Effector memory CD4-positive, alpha-beta T cell (primary cell): ENCODE measurements at places on chromosomes 3 and 15.

DNA sequence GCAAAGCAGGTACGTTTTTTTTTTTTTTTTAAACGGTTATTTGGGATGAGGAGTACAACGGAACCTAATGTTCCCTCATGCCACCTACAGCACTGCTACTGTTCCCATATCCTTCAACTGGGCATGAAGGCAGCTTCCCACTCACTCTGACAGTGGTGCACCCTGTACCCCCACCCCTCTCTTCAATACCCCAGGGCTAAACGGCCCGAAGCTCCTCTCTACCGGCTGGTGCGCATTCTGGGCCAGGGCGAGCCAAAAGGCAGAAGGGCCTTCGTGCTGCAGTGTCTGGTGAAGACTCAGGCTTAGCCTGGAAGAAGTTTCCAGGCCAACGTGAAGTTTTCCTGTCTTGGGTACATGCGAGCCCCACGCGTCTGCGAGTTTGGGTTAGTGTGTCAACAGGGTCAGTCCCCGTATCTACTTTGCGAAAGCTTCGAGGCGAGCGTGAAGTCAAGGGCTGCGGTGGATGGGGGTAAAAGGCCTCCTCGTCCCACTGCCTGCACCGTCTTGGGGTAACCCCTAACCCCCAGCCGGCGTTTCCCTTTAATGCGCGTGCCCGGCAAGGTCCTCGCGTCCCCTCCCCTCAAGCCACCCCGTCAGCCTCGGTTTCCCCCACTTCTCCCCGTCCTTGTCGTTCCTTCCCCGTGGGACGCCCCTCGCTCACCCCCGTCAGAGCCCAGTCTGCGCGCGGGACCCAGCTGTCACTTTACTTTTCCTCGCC lies 765 bp upstream of the UBE2E2 start:
- DNase-seq, result no peak

GRCh38 chr15:84834229-84834955 lies 17.2 kb downstream of the ALPK3 start:
- DNase-seq, result no peak

DNA sequence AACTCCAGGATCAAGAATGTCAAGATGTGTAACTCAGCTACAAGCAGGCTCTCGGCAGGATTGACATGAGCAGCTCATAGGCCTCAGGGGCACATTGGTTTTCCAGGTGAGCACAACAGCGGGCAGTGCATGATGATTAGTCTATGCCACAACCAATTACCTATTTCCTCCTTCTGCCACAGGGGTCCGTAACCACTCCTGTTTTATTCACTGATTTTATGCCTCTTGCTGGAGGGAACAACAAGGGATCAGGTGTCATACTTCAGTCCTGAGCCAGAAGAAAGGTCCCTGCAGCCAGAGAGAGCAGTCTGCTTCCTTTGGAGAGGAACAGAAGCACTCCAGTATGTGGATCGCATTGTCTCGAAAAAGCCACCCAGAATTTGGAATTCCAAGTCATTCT lies 35.1 kb upstream of the PTPRG start:
- DNase-seq, result no peak

DNA sequence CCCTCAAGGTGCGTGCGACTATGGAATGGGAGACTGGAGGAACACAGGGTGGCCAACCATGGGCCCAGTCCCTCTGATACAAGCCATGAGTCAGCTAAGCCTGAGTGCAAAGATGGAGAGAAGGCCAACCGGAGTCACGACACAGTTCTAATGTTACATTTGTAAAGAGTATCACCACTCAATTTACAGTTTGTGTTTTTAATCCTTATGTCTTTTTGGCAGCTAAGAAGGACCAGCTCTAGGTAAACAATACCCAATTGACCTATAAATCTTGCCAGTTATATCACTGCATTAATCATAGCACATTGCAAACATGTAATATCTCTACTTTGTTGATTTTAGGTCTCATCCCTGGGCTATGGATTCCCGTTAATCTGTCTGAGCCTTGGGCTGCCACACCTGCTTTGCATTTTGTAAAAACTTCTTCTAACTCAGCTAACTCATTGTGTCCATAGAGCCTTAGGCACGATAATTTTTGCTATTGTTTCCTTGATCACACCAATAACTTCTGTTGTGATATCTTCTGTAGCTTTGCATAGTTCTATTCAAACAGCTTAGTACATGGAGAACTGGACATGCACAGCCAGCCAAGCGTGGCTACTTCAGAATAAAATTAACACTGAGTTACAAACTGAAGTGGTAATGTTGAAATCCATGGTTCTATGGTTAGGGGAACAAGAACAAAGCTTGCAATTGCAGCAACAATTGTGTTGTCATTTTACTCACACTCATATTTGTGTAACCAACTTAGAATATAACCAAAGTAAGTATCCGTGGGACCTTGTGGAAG lies 50.3 kb downstream of the LSM3 start:
- DNase-seq, result no peak

DNA sequence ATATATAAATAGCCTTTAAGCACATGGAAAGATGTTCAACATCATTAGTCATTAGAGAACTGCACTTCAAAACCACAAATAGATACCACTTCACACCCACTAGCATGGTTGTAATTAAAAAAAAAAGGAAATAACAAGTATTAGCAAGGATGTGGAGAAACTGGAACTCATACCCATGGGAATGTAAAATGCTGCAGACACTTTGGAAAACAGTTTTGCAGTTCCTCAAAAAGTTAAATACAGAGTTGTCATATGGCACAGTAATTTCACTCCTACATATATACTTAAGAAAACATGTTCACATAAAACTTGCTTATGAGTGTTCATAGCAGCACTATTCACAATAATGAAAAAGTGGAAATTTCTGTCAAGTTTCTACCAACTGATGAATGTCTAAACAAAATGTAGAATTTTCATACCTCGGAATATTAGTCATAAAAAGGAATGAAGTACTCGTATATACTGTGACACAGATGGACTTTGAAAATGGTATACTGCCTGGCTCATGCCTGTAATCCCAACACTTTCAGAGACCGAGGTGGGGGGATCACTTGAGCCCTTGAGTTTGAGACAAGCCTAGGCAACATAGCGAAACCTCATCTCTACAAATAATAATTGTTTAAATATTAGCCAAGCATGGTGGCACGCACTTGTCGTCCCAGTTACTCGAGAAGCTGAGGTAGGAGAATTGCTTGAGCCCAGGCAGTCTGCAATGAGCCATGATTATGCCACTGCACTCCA lies 28.1 kb downstream of the BCL2A1 start:
- no peak for DNase-seq

DNA sequence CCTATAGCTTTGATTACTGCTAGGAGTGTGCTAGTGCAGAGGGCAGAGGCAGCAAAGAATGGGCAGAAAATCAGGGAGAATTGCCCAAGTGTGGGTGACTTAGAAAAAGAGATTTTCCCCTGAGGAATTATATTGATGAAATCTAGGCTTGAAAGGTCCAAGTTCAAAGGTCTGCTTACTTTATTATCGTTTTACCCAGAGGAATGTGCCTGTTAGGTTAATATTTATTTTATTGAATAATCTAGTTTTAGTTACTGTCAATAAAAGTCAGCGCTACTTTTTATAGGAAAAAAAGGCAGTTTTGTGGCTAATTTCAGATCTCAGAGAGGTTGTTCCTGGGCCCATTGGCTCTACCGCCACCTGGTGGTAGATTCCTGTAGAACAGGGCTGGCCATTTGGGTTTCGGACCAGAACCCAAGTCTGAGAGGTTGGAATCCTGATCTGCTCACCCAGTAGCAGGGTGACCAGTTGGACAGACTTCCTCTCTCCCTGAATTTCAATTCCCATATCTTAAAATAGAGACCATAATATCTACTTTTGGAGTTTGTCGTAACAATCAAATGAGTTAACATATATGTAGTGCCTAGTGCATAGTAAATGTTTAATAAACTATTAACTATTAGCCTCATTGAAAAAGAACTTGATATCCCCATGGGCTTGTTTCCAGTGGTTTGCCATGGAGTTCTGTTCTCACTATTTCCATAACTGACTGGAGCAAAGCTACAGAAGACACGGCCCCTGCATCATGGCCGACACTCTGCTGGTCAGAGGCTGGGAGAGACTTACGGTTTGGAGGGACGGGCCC lies 62.7 kb upstream of the ZNF148 start:
- peak; percentile 43 for DNase-seq

- no peak for DNase-seq
These were observed 89.9 kb upstream of the PRR23E start for GRCh38 chr3:127103080-127103479.

DNA sequence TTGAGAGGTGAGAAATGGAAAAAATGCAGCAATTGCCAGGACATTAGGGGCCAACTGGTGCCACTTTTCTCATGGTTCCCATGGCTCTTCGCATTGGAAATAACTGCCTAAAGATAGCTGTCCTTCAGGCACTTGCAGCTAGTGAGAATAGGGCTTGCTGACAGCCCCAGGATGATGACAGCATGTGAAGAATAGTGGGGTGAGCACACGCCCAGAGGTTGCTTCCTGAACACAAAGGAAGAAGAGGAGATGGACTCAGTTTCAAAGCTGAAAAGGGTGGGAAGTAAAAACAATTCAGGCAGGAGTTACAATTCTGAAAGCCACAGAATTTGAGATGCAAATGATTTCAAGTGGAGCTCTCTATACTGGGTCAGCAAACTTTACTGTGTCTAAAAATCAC lies 45.6 kb downstream of the TNFAIP8L3 start:
- no peak for DNase-seq

- DNase-seq, result no peak
These were observed 17.3 kb downstream of the MRPS11 start for GRCh38 chr15:88484682-88485331.

DNA sequence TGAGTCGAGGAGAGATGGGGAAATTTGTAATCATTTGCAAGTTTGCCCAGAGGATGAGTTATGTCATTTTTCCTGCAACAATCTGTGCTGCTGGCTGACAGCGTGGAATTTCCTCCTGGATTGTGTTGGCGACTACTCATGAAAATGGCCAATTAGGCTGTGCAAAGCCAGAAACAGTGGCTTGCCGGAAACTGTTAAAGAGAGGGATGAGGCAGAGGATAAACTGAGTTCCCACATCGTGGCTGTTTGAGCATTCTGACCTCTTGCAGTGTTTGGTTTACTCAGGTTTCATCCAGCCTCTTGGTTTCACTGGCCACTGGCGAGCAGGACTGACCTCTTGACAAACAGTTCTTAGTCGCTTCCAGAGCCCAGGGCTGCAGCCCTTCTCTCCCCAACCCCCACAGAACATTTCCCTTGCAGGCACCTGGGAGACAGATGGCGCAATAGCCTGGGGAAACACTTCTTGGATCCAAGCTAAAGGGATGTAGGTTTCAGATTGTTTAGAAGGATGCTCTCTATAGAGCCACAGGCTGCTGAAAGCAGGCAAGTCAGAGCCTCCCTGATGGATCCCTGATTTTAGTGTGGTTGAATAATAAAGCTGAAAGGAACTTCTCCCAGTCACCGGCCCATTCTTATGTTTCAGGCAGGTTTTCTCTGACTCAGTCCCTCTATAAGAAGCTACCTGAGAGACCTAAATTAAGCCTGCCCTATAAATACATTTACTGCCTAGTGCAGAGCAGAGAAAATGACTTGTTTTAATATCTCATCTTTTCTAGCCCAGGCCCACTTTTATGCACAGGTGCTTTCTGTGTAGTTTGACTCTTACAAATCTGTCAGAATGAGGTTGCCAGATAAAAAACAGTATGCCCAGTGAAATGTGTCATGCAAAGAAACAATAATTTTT lies 92.8 kb upstream of the UBE2E1 start:
- DNase-seq, result no peak

DNA sequence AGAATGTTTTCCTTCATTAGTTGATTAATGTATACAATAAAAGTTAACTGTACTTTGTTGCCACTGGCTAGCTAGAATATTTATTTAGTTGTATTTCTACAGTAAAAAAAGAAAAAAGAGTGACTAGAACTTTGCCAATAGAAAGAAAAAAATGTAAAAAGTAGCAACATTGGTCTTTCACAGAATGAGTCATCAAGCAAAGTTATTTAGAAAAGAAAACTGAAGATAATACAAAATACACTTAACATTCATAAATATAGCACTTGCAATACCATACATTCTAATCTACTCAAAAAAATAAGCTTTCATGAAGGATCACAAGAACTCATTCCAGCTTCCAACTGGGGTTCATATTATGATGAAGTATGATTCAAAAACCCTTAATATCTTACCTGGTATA lies 83.4 kb downstream of the AQR start:
- DNase-seq, result no peak

DNA sequence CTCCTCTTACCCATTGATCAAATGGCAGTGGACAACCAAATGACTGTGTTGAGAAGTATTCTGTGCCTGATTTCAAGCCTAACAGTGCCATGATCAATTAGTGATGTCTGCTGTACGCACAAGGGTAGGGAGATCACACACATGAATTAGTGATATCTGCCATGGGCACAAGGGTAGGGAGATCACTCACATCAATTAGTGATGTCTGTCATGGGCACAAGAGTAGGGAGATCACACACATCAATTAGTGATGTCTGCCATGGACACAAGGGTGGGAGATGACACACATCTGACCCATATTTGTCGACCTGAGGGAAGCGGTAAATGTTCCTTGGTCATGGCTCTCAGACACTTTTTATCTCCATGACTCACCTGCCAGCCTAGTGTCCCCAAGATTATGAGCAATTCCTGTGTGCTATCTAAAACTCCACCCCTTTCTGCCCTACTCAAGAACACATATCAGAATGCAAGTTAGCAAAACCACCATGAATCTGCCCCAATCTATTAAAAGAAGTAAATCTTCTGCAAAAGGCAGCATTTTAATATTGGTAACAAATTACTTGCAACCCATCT lies 165.0 kb downstream of the NTRK3 start:
- DNase-seq, result no peak

- no peak for DNase-seq
These were observed 89.2 kb upstream of the MEF2A start for GRCh38 chr15:99476413-99477222.

GRCh38 chr3:142947352-142947751 lies 16.1 kb downstream of the PAQR9 start:
- no peak for DNase-seq

DNA sequence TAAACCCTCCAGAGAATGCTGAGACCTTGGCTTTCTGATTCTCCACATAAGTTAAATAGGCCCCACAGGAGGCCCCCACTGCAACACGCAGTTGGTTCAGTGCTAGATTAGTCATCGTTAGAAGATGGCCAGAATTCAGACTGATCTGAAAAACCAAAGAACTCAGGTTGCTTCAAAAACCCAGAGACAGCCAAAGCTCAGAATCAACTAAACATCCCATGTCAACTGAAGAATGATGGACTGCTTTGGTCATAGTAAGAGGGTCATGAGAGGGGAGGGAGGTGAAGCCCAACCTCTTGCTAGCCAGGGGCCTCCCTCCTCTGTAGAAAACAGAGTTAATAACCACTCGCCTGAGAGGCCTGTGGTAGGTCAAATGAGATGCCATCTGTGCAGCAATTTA lies 93.1 kb downstream of the AKAP13 start:
- DNase-seq, result no peak

GRCh38 chr3:147389717-147390116 lies 16.6 kb downstream of the ZIC4 start:
- no peak for DNase-seq

GRCh38 chr3:55373423-55373822 lies 113.7 kb downstream of the WNT5A start:
- DNase-seq, result no peak

DNA sequence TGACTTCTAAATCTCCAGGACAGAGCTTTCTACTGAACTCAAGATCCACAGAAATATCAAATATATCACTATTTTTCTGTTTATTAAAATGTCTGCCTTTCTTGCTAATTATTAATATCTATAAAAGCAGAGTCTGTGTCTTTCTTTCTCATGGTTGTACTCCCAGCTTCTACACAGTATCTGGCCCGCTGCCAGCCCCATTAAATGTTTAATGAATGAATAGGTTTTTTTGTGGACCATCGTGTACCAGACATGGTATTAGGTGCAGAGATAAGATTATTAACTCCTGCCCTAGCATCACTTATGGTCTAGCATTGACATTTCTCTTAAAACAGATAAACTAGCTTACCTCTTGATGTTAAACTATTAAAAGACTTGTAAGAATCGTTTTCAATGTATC lies 111.4 kb upstream of the RBMS3 start:
- DNase-seq, result no peak
